ENCODE measurements at places on chromosomes 1 and 21.

DNA sequence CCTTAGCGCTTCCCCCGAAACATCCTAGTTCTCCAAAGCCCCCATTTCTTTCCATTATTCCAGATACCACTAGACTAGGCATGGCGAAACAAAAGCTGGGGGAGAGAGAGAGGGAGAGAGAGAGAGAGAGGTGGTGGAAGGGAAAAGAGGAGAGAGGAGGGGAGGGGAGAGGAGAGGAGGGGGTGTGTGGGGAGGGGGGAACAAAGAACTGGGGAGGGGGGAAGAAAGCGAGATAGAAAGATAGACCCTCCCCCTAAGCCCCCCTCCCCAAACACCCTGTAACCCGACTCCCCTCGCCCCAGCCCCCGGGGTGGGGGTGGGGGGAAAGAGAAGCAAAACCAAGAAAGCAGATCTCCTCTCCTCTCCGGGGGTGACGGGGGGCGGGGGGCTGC, 352 bp downstream of the MEX3A start:
- DNase-seq, result peak; percentile 16

DNA sequence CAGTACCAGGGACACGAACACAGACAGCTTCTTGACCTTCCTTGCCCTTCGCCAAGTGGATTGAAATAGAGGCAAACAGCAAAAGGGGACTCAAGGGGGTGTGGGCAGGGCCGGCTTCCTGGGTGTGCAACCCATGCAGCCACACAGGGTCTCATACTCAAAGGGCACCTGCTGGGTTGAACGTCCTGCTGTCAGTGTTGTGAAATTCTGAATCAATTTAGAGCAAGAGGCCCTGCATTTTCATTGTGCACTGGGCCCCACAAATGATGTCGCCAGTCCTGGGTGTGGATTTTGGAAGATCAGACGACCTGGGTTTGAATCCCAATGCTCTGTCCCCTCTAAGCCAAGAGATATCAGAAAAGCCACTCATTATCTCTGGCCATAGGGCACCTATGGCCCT, 51.1 kb downstream of the CASZ1 start:
- no peak for DNase-seq

GRCh38 chr1:78333502-78333901, 157.3 kb upstream of the PTGFR start:
- DNase-seq, result peak; percentile 71

- DNase-seq, result no peak
Measured at GRCh38 chr1:167084757-167085156, 5.4 kb downstream of the GPA33 start.

- no peak for DNase-seq
Measured at GRCh38 chr21:28768753-28769152, 223.9 kb downstream of the LTN1 start.

- DNase-seq, result no peak
Measured at GRCh38 chr1:230857077-230857476, 11.2 kb downstream of the C1orf198 start.

GRCh38 chr1:33872683-33873082, 8.8 kb downstream of the HMGB4 start:
- DNase-seq, result no peak

GRCh38 chr1:214280386-214281020, 456 bp upstream of the SMYD2 start:
- peak; percentile 50 for DNase-seq

DNA sequence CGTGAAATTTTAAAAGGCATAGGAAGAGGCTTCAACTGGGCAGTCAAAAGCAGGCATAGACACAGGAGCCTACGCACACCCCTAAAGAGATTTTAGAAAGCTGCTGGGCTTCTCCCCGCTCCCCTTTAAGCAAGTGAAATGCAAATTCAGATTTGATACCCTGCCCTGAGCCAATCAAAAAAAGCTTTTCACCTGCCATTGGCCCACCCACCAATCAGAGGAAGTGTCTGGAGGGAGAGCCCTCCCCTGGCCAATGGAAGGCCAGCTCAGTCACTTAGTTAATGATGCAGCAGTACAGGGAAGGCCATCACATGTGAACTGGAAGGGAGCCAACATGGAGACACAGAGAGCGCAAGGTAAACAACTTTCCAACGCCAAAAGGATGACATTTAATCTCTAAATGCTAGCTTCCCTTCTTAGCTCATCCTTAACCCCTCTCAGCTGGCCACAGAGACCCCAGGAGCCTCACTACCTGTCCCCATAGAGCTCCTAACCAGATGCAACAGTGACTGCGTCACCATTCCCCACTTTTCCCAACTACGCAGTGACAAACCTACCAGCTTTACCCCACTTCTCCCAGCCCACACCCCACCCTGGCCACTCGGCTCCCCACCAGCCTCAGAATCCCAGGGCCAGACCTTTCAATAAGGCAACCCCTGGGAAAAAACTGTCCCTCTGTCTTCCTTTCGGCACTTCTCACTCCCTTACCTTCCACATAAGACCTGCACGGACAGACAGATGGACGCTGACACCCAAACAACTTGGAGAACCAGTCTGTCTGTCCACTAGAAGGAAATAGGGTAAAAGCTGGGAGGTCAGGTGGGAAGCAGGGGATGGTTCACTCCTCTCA, 71.0 kb downstream of the CD46 start:
- DNase-seq, result no peak

DNA sequence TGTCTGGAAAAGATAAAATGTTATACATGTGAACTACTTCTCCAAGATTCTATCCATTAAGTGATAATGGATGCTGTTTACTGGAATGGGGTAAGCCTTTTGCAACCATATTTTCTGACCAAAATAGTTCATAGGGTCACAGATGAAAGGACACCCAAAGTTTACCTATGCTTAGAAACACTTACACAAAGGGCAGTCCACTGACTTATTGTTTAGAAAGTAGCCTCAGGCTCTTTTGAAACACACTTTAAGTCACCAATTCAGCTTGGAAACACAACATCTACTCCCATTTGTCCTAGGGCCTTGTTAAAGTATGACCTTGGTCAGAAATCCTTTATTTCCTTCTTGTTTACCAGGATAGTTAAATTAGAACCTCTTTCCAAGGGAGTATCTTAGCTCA, 28.7 kb upstream of the VTCN1 start:
- no peak for DNase-seq

GRCh38 chr1:245751726-245752470, 597.1 kb downstream of the KIF26B start:
- no peak for DNase-seq

- DNase-seq, result no peak
Measured at GRCh38 chr1:1232208-1232795, at the start of gene B3GALT6. Gene B3GALT6 (plus strand): TSS chr1:1232237. CDS start chr1:1232279, 42 bp downstream.

- no peak for DNase-seq
Measured at GRCh38 chr1:102627145-102627544, 481.2 kb downstream of the COL11A1 start.

- no peak for DNase-seq
Measured at GRCh38 chr1:30885570-30886522, 22.7 kb downstream of the SDC3 start.

DNA sequence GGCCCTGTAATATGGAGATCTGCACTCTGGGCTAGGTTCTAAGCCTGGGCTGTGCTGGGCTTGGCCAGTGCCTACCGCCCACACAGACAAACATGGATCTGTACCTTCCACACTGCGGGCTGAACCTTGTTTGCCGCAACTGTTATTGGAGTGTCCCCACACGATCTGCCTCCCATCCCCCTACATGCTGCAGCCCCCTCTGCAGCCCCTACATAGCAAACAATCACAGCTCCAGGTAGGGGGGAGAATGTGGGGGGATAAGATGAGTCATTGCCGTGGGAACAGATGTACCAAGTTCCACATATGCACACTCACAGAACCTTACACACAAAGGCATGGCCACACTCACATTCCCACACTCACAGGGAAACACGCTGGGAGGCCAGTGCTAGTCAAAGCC, 2.1 kb upstream of the HCRTR1 start:
- no peak for DNase-seq

DNA sequence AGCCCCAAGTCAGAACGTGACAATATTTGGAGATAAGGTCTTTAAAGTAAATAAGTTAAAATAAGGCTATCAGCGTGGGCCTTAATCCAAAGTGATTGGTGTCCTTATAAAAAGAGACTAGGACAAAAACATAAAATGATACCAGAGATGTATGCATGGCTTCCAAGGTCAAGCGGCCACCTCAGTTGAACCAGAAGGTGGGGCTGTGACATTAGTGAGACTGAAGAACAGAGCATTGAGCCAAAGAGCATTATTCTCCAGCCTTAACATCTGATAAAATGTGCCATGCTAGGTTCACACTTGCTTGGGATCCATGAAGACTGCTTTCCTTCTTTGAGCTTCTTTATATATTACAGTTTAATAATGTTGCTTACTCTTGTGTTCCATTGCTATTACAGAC, 554.6 kb downstream of the PLA2G4A start:
- no peak for DNase-seq

- DNase-seq, result peak; percentile 71
Measured at GRCh38 chr1:210598135-210598652, 269.5 kb downstream of the HHAT start.

DNA sequence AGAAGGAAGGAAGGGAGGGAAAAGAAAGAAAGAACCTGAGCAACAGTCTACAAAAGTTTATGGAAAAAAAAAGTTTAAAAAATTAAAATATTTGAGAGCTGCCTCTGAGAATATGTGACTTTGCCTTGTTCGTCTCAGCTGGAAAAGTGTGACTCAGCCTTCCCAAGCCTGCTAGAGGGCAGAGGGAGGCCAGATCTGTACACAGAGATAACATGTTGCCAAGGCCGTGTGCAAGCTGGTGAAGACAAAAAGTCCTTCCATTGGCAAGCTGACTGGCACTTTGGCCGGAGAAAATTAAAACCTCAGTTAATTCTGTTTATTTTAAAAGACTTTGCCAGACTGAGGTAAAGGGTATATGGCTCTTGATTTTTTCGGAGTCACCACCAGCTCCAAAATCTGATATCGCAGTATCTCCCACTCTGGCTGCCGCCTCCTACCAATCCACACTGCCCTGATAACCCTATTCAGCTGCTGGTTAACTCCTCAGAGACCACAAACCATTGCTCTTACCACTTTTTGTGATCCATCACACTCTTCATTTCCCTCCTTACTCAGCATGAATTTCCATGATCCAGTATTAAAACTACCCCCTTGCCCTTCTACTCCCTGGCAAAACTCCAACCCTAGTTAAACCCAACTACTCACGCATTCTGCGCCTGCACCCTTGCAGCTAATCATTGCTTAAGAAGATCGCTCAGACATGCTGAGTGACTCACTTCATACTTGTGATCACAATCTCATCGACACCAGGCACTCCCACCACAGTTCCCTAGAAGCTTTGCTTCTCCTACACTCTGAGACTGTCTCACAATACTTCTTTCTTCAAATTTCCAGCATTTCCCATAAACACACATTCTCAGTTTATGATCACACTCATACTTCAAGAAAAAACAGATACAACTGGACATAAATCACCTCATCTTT, 5.7 kb upstream of the PPP1R15B start:
- peak; percentile 93 for DNase-seq

DNA sequence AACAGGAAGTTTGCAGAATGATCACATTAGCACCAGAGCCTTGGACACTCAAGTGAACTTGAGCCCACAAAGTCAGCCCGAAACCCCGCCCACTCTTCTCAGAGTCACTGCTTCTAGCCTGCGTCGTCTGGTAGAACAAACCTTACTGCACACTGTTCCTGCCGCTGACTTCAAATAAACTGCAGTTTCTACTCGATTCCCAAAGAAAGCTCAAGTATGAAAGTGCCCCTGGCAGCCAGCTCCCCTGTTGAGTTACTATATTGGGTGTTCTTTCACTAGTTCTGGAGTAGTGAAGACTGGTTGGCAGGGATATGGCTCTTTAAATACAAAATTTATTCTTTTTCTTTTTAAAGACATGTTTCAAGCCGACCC, 164.7 kb downstream of the GALNT2 start:
- DNase-seq, result peak; percentile 70

DNA sequence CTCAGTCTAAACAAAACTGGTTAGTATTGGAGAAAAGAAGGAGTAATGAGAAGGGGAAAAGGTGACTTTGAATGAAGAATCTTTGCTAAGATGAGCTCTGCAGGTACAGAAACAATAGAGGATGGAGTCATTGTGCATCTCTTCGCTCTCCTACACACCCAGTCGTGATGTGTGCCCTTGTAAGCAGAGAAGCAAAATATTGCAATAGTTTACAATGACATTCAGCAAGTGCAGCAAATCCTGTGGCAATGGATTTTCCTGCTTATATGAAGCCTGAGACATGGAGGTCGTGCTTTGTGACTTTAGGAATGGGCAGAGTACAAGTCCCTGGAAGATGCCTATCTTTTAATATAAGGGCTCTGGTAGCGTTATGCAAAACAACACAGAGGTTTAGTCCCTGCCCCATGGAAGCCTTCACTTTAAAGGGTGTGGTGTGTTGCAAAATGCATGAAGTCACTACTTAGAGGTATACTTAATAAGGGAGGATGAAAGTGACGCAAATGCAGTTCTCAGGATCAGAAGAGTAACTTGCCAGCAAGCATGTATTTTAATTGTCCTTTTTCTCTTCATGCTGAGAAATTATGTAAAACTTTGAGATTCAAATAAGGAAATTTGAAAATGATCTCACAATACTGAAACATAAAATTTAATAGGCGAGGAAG, 88.0 kb upstream of the IVNS1ABP start:
- no peak for DNase-seq

DNA sequence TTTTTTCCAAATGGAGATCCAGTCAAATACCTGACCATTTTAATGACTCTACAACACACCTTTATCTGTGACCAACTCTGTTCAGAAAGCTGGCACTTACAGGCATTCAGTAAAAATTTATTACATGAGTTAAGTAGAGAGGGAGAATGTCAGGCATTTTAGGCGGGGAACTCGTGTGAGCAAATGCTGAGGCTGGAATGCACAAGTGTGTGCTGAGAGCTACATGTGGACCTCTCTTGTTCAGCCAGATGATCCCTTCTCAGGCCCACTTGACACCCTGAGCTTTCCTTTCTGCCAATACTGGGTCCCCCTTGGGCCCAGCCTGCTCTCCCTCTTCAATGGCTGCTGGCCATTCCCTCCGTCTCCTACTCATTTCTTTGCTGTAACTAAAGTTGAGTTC, 11.7 kb downstream of the PPIH start:
- no peak for DNase-seq

GRCh38 chr21:35274923-35275322, 225.8 kb upstream of the RUNX1 start:
- DNase-seq, result no peak

- no peak for DNase-seq
Measured at GRCh38 chr1:227330279-227331076, 12.2 kb upstream of the CDC42BPA start.

GRCh38 chr1:165284454-165284853, 72.1 kb downstream of the LMX1A start:
- DNase-seq, result no peak

All from fibroblast of pulmonary artery (primary cell).